HS-5 (cell line): ENCODE measurements at places on chromosomes 12 and 14.
A peak's percentile ranks its signal among the peaks of the same experiment; 100 is the strongest.

DNA sequence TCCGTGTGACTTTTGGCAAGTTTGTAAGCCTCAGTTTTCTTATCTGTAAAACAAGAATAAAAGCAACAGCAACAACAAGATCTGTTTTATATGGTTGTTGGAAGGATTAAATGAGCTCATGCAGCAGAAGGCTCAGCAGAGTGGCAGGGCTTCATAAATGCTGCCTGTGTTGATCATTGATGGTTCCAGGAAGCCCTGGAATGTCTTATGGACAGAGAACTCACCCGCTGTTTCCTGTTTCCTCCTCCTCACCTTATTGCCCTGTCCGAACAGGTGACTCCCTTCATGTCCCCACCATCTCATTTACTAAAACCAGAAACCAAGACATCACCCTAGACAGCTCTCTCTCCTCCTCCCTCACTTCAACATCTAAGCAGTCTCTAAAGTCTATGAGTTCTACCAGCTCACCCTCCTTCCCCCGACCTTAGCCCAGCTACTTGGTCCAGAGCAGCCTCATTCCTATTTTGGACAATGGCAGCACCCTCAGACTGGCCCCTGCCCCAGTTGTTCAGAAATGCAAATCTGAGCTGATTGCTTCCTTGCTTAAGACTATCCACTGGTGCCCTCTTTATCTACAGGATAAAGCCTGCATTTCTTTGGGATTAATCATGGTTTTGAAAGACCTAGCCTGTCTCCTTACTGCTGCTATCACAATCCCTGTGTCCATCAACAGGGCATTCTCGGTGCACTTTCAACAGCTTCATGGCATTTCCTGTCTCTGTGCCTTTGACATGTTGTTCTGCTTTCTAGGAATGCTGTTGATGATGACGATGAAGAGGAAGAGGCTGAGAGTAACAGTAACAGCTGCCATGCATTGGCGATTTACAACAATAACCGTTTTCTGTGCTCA is 21.4 kb upstream of the GSG1 start:
- peak; percentile 65 for DNase-seq

DNA sequence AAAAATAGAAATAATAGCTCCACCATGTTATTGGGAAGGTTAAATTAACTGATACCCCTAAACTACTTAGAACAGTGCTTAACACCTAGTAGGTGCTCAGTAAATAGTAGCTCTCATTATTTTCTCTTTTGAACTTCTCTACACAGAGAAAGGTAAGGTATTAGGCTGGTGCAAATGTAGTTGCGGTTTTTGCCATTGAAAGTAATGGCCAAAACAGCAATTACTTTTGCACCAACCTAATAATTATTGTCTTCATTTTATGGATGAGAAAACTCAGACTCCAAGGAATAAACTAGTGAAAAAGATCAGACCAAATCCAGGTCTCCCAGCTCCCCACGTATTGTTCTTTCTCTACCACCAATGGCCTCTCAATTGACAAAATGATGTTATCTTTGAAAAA is 157.2 kb upstream of the TMPO start:
- DNase-seq: no peak

GRCh38 chr12:12519354-12519998 is 43.2 kb downstream of the DUSP16 start:
- DNase-seq: no peak

DNA sequence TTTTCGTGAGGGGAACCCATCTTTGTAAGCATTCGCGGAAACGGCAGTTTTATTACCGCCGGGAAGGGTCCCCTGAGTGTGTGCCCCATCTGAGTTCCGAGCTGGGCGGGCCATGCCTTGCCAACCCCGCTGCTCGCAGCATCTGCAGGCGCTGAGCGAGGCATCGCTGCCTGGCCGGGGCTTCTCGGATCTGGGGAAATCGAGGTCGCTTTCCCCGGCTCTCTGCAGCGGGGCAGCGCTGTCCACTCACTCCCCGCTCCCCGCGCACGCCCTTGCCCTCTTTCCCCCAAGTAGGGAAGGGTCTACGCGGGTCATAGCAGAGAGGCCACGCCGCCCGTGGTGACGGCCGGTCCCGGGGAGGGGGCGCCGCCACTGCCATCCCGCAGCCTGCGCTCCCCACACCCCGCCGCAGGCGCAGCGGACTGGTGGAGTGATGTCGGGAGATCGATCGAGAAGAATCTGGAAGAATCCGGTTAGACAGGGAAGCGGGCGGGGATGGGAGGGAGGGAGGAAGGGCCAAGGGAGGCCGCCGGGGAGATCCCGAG is 507 bp upstream of the FKBP4 start:
- DNase-seq: no peak

GRCh38 chr14:32121536-32121935 is 44.4 kb downstream of the ARHGAP5 start:
- DNase-seq: no peak

- DNase-seq: no peak
These were observed 28.7 kb downstream of the CCDC85C start for GRCh38 chr14:99575043-99576023.

DNA sequence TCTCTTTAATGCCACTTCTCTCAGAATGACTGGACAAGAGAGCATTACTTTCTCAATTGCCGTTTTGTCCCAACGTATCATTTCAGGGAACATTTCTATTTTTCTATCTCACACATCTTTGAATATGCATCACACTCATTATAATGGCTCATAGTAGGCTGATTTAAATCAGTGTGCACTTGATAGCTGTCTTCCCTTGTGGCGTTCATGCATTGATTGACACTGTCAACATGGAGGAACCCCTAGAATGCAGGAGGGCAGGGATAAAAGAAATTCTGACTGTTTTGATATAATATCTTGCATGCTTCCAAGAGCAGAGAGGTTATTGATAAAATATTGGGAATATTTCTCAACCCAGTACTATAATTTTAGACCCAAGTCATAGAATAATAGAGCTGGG is 1528.9 kb upstream of the FLRT2 start:
- no peak for DNase-seq

GRCh38 chr12:27429606-27430005 is 16.9 kb upstream of the SMCO2 start:
- no peak for DNase-seq
